Renal cortical epithelial cell (primary cell): ENCODE measurements at places on chromosomes 12 and 14. TPM values are rescaled to one million over a fixed set of nuclear protein-coding genes. Genes with fewer than 3 reads are reported as not detected.
A peak's percentile ranks its signal among the peaks of the same experiment; 100 is the strongest.

DNA sequence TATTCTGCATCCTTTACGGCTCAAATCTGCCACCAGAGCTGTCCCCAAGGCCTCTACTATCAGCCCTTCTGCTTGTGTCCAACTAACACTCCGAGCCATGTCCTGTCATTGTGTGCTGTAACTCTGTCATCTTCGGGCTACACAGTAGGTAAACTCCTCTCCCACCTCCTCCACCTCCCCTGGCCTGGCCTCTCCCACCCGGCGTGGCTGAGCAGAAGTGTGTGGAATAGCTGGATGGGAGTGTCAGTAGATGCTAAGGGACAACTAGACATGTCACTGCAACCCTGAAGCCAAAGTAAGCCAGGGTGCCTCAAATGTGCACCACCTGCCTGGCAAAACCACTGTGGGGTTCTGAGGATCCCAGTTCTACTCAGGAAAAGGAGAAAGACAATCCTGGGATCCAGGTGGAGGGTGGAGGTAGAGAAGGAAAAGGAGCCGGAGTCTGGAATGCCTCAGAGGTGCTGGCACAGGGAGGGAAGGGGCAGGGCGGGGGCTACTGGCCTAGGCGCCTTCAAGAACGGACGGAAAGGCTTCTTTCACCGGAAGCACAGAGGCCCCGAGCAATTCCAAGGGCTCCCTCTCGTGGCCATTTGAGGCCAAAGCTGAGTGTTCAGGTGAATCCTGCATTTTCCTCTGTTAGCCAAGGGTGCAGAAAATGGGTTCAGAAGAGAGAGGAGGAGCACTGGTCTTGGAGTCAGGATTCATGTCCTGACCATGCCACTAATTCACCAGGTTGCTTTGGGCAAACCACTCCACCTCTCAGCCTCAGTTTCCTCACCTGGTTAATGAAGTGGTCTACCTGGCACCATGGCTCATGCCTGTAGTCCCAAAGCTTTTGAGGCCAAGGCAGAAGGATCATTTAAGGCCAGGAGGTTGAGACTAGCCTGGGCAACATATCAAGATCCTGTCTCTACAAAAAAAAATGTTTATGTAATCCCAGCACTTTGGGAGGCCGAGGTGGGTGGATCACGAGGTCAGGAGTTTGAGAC is 20.5 kb upstream of the FAM181A start:
- DNase-seq, result peak; percentile 29

DNA sequence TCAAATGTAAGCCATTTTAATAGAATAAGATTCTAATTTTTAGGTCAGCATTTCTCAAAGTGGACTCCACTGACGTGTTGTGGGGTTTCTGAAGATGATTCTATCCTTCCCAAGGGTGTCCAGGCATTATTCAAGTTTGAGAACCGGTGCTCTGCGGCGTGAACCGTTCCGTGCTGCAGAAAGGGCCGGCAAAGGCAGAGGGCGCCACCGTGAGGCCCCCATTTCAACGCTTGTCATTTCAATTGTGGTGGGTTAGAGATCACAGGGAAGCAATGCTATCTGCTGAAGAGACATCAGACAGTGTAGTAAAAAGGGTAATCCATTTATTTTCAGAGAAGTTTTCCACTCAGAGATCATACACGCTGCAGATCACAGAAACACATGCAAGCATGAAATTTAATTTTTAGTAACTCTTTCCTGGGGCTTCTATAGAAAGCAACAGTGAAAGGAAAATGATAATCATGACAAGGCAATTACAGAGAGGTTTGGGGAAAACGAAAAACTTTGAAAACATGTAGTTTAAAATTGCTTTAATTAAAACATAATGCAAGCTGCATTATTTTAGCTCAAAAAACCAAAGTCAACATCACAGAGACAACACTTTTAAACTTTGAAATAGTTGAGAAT is 201.7 kb downstream of the EXOC5 start:
- no peak for DNase-seq

DNA sequence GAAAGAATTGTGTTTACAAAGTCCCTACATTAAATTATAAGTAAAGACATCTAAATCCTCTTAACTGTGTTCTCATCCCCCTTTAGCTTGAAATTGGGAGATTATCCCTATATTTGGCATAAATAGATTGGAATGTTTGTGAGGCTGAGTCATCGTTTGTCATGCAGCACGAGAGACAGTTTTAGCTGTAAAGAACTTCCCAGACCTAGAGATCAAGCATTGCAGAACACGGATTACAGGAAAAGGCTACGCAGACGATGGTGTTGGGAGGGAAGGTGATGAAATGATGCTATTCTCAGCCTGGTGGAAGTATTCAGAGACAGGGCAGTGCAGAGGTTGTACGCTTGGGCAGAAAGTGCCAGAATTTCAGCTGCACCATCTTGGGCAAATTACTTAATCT is 93.8 kb downstream of the PTPRB start:
- peak; percentile 68 for DNase-seq

DNA sequence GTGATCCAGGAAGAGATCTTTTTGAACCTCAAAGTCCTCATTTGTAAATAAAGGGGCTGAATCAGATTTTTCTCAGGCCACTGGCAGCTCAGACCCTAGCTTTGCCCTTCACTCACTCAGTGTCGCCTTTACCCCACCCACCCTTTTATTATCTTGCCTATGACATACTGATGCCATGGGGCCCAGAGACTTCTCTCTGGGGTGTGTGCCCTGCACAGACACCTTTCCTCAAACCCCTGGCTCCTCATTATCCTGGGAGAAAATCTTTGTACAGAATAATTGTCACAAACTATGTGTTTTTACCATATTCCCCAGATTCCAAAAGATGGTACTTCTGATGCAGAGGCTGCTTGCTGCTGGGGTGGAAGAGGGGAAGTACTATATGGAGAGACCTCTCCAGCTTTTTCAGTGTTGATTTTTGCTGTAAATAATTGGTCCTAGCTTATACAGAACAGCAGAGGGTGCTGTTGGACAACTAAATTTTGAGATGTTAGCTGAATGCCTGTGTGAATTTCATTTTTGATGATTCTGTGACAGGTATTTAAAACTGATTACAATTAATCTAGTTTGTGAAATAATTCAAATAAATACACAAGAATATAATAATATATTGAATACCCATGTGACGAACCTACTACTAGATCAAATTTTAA is 53.9 kb upstream of the DCD start:
- peak; percentile 65 for DNase-seq

GRCh38 chr14:93977790-93978581 is 1.6 kb upstream of the ASB2 start:
- no peak for DNase-seq

GRCh38 chr12:57377103-57377840 is 53.6 kb downstream of the R3HDM2 start:
- no peak for DNase-seq

The TMEM120B gene
- 8.5 and 12.8 TPM in 2 replicates for total RNA-seq

The CLECL1 gene
- not detected in 2 replicates for total RNA-seq

The PARPBP gene
- 9.0 and 13.0 TPM in 2 replicates for total RNA-seq

The ADAM21 gene
- 1.7 TPM in 2 replicates for total RNA-seq
